ENCODE measurements at places on chromosomes 2 and 18. TPM values are rescaled to one million over a fixed set of nuclear protein-coding genes. Genes with fewer than 3 reads are reported as not detected.

DNA sequence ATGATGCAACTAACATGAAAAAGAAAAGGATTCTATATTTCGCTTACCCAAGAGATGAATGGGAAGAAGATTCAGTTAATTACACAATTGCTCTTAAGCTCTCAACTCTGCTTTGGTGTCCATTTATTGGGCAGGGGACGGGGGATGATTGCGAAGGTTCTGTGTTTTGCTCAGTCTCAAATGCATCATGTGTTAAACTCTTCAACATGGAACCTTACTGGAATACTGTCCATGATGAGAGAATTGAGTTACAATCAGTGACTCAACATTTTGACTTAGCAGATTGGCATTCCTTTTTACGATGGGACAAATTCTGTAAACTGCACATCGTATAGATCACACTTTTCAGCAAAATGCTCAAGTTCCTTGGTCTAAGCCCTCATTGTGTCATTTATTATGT lies 135.6 kb downstream of the RBMS1 start:
- no peak for DNase-seq

- no peak for DNase-seq
Observed at GRCh38 chr2:30691948-30692828, 115.1 kb downstream of the CAPN13 start.

- no peak for DNase-seq
Observed at GRCh38 chr18:37341473-37342086, 224.0 kb downstream of the CELF4 start.

DNA sequence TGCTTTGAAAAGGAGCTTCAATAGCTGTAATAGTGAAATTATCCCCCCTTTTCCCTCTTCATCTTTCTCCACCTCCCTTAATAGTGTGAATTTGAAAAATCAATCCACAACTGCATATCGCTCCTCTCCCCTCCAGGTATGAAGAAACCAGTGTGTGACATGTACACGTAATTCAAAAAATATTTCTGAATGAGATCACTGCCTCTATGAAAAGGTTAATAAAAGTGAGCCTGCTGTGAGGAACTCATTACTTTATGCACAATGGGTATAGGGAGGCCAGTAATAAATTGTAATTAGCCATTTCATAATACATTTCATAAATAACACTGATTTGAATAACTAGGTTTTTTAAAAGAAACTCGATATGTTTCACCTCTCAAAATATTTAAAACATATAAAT lies 209.0 kb upstream of the KYNU start:
- no peak for DNase-seq

DNA sequence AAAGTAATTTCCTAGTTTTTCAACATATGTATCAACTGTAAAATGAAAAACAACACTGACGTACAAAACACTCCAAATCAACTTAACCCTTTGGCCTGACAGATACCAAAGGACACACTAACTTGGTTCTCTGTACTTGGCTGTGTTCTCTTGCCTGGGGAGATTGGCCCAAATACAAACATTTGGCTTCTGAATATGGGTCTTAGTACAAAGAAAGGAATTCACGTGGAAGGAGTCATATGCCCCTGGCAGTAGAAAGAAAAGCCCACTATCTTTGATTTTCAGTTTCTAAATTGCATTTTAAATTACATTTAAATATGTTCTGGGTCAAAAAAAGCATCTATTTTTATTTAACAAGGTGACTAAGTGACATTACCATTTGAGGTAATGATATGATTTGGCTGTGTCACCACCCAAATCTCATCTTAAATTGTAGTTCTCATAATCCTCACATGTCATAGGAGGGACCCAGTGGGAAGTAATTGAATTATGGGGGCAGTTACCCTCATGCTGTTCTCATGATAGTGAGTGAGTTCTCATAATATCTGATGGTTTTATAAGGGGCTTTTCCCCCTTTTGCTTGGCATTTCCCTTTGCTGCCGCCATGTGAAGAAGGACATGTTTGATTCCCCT lies 153.6 kb upstream of the CCDC195 start:
- DNase-seq = no peak

DNA sequence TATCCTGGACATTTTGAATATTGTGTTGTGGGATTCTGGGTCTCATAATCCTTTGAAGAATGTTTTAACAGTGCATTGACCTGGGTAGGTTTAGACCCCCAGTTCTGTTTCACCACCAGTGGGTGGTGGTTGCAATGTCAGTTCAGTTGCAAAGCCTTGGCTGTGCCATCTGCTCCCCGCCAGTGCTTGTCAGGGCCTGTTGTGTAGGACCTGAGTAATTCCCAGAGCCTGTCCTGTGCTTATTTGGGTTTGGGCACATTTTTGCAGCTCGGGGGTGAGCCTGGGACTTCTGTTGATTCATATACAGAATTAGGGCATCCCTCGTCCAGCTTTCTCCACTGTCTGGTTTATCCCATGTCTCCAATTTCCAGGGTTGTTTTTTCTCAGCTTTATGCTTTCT lies 24.8 kb downstream of the ATP9B start:
- DNase-seq = no peak

DNA sequence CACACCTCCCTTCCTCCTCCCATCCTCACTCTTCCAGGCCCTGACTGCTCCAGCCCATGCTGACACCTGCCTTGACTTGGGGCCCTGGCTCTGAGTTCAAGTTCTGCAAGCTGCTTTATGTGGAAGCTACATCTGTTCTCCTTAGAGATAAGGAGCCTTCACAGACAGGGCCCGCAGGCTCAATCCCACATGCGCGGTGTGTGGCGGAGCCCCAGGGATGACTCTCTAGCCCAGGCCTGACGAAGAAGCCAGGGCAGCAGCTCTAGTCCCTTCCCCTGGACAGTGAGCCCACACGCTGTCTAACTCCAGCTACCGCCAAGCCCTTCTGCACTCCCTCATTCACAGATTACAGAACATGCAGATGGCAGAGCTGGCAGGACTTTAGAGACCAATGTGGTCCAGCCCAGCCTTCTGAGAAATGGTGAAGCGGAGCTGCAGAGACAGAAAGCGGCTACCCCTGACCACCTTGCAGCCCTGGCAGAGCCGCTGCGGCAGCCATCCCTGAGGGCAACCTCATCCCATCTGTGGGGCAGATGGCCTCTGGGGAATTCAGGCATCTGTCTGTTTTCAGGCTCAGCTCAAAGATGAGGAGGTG lies 304.3 kb downstream of the CELF4 start:
- DNase-seq = no peak

Gene LOXHD1
- 0.12 TPM for total RNA-seq

Gene HADHB
- total RNA-seq = 70.2 TPM

Gene C2orf81
- 6.2 TPM for total RNA-seq

Gene MATN3
- not detected for total RNA-seq

Gene GALNT13
- 0.16 TPM for total RNA-seq

Gene CFAP221
- total RNA-seq = not detected

Gene RUFY4
- 2.0 TPM for total RNA-seq

Gene UNC80
- total RNA-seq = not detected

Gene PAX3
- total RNA-seq = not detected

All from activated naive CD8-positive, alpha-beta T cell treated with anti-CD3 and anti-CD28 coated beads for 36 hours (primary cell).